ENCODE measurements at places on chromosomes 6 and 20.
A peak's percentile ranks its signal among the peaks of the same experiment; 100 is the strongest.

- DNase-seq = no peak
Observed at GRCh38 chr20:54598352-54598751, 123.0 kb downstream of the DOK5 start.

- peak; percentile 51 for DNase-seq
Observed at GRCh38 chr6:17768388-17768787, 61.7 kb upstream of the NUP153 start.

DNA sequence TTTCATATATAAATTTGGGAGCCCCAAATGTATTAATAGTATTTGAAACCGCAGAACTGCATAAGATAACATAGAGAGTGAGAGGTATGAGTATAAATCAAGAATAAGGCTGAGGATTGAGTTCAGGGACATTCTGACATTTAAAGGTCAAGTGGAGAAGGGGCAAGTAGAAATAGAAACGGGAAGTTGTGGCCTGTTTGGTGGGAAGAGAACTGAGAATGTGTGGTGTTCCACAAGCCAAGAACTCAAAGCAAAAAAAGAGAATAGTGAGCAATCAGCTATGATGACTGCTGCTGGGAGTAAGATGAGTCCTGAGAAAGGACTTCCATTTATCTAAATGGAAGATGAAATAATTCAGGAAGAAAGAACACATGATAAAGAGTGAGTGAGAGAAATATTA is 418.4 kb downstream of the CD109 start:
- DNase-seq = peak; percentile 31

DNA sequence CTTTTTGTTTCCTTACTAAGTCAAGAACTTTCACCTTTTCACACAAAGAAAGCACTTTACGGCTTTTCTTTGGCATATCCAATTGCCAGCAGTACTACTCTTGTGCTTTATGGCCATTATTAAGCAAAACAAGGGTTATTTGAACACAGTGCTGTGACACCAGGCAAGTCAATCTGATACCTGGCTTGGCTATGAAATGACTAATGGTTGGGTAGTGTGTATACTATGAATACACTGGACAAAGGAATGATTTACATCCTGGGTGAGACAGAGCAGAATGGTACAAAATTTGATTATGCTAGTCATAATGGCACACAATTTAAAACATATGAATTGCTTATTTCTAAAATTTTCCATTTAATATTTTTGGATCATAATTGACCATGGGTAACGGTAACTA is 22.1 kb upstream of the ADGRF1 start:
- DNase-seq = no peak

DNA sequence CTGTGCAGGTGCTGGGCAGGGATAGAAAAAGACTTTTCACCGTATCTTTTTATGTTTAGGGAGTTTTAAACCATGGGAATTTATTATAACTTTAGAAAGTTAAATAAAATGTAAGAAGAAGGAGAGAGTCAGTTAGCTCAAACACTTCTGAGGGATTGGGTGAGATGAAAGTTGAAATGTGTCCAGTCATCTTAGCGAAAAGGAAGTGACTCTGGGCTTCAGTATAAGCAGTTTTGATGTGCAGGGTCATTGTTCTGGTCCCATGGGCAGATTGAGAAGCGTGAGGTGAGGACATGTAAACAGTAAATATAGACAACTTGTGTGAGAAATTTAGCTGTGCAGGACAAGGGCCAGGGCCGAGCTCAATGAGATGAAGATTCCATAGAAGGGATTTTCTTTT is 66.9 kb downstream of the TOX2 start:
- DNase-seq = peak; percentile 17

GRCh38 chr6:8642131-8642530 is 206.8 kb upstream of the SLC35B3 start:
- DNase-seq = no peak

- no peak for DNase-seq
Observed at GRCh38 chr20:5691918-5692618, 58.1 kb upstream of the SHLD1 start.

GRCh38 chr20:50221501-50222308 is 31.1 kb downstream of the CEBPB start:
- DNase-seq = peak; percentile 95

DNA sequence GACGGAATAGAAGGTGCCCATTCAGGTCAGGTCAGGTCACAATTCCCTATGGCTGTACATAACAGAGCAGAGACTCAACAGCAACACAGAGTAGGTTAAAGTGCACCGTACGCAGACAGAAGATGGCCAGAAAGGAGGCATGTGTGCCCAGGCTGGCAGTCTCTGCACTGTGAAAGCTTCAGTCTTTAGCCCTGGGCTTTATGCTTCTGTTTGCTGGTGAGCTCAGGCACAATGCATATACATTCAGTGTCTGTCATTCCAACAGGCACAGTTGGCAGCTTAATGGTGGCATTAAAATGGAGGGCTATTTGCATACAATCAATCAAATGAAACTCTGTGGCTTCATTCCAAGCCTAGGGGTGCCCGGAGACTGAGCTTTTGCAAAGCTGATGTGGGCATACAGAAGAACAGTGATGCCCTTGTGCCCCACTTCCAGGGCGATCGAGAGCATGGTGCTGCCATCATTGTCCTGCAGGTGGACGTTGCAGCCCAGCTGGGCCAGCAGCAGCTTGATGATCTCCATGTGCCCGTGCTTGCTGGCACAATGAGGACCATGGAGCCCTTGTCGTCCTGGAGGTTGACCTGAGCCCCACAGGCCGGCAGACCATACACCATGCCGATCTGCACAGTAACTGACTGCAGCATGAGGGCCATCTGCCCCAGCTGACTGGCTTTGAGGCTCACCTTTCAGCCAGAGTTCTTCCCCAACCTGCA is 22.4 kb downstream of the TRMT6 start:
- no peak for DNase-seq

GRCh38 chr20:25549843-25550477 is 35.4 kb downstream of the NINL start:
- no peak for DNase-seq

DNA sequence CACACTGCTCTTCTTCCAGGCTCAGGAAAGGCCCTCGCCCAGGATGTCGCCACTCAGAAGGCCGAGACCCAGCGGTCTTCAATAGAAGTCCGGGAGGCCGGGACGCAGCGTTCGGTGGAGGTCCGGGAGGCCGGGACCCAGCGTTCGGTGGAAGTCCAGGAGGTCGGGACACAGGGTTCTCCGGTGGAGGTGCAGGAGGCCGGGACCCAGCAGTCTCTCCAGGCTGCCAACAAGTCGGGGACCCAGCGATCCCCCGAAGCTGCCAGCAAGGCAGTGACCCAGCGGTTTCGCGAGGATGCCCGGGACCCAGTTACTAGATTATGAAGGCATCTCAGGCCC is 1.0 kb downstream of the KHDC3L start:
- DNase-seq = no peak

DNA sequence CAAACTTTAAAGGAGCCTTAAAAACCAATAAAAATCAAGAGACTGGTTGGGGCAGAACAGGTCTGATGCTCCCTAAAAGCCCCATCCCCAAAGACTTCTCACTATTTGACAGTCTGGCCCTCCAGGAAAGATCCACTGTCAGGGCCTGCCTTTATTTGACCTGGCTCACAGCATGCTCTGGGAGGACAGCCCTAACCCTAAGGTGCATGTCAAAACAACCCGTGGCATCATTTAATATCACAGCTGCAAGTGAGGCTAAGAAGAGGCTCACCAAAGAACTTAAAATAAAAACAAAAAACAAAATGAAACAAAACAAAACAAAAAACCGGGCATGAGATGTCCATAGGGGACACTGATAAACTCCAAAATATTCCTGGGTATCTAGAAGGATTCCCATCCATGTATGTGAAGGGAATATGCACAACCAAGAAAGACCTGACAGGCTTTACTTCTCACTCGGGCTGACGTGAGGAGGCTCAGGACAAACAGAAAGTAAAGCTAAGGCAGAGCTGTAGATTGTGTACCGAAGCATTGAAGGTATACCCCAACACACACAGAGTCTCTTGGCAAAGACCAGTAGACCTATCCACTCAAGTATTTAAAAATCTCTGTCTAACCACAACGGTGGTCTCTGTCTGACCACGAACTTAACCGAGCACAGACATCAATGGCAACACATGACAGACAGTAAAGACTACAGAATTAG is 57.3 kb downstream of the AHI1 start:
- DNase-seq = no peak

DNA sequence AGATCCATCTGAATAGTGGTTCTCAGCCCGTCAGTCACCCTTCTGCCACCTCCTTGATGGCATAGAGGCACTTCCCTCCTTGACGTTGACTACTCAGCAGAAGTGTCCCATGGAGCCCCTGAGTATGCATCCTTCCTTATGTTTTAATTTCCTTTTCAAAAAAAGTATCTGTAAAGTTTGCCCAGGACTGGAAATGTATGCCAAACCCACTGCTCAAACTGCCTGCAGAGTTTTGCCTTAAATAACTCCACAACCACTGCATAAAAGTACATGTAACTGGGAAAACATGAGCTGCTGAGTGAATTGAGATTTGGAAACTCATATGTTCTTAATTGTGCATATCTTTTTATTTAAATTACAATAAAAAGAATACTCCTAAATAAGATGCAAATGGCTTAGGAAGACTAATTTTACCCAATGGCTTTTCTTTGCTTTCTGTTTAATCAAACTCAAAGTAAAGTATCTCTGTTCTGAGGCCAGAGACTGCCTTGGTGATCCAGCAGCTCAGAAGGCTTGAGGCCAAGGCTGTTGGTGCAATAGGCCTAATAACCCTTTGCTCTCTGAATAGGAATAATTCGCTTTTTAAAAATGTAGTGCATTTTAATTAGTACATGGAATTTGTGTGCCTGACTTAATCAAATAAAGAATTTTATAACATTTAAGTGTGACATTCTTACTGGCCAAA is 90.4 kb downstream of the FNDC1 start:
- DNase-seq = no peak

GRCh38 chr6:152981219-152981618 is 1.6 kb downstream of the FBXO5 start:
- no peak for DNase-seq

All from NB4 (cell line).